Stimulated activated CD4-positive, alpha-beta T cell treated with anti-CD3 and anti-CD28 coated beads, Interleukin-4, amount 100 ng/mL, for 4 hours (primary cell): ENCODE measurements at places on chromosomes 13 and 19.

- DNase-seq = no peak
Observed at GRCh38 chr19:28519952-28520861, 692.7 kb downstream of the UQCRFS1 start.

DNA sequence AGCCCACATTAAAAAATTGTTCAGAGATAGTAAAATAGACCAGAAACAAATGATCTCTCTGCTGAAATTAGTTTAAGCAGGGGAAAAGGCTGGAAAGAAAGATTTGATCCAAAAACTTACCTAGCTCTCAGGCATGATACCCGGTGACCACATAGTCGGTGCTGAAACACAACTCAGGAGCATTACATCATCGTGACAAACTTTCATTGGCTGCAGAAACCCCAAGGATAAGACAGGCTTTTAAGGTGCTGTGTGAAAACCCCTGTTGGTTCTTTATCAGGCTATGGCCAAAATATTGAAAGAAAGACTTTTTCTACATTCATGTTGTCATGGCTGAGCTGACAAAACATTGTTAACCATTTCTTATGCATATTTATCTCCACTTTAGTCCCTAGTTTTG lies 171.7 kb upstream of the KLF12 start:
- DNase-seq = no peak

DNA sequence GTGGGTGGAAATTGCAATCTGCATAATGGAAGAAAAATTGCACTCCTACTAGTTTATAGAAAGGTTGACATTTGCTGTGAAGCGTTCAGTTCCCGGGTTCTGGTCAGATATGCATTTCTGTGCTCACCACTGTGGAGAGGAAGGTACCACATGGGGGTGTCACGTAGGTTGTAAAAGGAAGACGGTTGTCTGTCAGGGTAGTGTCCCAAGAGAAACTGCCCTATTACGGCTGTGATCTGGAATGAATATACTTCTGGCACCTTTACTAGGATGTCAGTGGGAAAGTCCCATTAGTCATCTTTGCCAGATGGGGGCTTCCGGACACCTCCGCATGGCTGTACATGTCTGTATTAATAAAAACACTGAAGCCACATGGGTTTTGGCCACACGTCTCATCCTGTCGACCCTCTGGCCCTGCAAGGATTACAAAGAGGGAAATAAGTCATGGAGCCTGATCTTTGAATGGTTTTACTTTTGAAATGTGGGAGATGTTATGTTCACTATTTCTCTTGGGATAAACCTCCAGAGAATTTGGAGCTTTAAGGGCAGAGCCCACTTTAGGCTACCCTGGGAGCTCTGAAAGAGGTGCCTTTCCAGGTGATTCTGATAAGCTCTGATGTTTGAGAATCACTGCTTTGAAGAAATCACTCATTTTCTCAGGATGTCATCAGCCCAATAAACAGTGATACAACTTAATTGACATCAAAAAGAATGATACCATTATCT lies 133.9 kb downstream of the AKAP11 start:
- DNase-seq = peak; percentile 68

GRCh38 chr19:37077501-37077933 lies 716 bp upstream of the ZNF420 start:
- DNase-seq = no peak

DNA sequence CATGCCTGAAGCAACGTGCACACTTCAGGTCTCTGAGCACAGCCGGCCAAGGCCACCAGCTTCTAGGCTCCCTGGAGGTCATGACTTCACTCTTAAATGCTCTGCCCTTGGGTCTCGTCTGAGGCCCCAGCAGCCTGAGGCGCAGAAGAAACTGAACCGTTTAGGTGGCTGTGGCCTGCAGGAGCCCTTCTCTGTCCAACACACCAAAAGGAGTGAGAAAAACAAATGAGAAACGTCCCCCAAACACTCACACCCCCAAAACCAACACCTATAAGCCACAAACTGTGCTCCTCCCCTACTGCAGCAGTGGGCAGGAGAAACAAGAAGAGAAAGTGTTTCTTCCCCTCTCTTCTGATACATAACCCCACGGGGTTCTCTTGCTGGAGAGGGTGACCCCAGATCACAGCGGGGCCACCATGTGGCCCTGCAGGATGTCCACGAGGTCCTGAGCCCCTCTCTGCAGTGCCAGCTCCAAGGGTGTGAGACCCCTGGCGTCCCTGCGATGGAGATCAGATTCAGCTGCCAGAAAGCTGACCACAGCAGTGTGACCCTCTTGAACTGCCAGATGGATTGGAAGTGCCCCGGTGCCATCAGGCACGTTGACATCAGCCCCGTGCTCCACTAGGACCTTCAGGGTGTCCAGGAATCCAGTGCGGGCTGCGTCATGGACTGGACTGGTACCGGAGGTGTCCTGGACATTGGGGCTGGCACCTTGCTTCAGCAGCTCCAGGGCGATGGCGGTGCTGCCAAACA lies 1.0 kb upstream of the KRI1 start:
- DNase-seq = peak; percentile 43

DNA sequence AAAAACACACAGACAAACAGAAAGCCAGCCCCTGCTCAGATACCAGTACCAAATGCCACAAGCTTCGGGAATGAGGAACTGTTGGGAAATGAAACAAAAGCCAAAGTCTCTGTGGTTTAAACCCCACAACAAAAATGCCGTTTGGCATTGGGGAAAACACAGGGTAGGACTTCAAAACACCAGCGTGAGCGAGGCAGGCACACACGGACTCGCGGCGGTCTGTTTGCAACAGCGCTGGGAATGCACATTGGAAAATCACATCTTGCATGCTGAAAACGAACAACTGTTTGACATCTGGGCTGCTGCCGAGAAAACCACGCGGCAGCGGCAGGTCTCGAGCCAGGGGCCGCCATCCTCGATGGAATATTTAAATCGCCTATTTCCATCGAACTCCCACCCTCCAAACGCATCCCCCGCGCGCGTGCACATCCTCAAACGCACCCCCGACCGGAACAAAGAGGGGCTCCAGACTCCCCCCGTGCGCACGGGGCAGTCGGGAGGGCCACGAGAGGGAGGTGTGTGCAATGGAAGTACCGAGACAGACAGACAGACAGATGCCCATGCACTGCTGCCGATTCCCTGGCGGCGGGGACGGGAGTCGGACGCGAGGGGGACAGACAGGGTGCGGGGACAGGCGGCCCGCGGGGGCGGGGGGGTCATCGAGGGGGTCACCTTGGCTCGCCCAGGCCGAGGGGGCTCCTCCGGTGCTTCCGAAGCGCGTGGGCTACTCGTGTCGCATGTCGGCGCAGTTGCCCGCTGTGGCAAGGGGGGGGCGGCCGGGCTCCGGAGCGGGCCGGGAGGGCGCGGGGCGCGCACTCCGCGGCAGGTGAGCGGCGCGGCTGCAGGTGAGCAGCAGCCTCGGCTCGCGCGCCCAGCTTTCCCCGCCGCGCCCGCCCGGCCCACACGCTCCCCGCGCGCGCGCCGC lies at the start of gene GPR12:
Gene GPR12 (minus strand): TSS at position 880 of the 925 bp plus-strand sequence. CDS start 959 bp downstream, outside the sequence.
- DNase-seq = no peak

DNA sequence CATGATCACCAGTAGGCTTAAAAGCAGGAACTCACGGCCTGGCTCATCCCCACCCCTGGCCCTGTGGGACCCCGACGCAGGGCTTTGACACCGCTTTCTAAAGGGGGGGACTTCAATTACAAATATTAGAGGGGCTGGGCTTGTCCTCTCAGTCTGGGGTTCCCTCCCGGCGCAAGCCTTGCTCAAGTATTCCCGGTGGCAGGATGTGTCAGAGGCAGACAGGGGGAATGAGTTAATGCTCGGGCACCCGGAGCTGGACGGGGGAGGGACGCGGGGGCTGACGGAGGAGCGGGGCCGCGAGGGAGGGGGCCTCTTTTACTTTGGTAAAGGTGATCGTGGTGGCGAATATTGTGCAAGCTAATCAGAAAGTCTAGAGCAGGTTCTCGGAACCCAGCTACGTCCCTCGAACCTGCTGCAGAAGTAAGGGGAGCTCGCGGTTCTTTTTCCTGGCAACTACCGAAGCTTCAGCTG lies 1.1 kb downstream of the FGF14 start:
- no peak for DNase-seq

- DNase-seq = no peak
Observed at GRCh38 chr13:66659286-66659685, 570.9 kb downstream of the PCDH9 start.

DNA sequence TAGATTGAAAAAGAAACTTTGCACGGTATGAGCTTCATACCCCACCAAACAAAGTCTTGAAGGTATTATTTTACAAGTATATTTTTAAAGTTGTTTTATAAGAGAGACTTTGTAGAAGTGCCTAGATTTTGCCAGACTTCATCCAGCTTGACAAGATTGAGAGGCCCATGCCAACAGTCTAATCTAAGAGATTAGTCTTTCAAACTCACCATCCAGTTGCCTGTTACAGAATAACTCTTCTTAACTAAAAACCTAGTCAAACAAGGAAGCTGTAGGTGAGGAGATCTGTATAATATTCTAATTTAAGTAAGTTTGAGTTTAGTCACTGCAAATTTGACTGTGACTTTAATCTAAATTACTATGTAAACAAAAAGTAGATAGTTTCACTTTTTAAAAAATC lies 41.9 kb upstream of the RAP2A start:
- DNase-seq = no peak

DNA sequence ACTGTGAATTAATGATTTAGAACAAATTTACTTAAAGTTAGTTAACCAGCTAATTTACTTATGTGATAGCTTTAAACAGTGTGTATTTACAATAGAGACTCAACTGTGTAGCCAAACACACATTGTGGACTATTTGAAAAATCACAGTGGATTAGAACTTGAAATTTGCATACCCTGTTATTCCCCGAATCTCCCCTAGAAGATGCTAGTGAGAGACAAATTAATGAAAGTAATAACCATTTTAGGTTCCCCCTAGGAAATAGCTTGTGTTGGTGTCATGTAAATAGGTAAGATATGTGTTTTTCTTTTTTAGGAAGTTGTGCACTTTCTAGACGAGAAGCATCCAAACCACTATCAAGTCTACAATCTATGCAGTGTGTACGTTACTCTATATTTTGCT lies 98.5 kb downstream of the C1QTNF9 start:
- DNase-seq = no peak

DNA sequence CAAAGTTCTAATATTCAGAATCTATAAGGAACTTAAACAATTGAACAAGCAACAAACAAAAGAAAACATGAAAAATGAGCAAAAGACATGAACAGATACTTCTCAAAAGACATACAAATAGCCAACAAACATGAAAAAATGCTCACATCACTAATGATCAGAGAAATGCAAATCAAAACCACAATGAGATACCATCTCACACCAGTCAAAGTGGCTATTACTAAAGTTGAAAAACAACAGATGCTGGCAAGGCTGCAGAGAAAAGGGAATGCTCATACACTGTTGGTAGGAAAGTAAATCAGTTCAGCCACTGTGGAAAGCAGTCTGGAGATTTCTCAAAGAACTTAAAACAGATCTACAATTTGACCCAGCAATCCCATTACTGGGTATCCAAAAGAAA lies 74.3 kb downstream of the CRYL1 start:
- DNase-seq = no peak
